ENCODE measurements at places on chromosomes 16 and 17. TPM values are rescaled to one million over a fixed set of nuclear protein-coding genes. Genes with fewer than 3 reads are reported as not detected.

MFSD6L gene
- total RNA-seq = 0.13 TPM

TAT gene
- total RNA-seq = not detected

SHISA9 gene
- 0.57 TPM for total RNA-seq

IKZF3 gene
- total RNA-seq = not detected

EPN3 gene
- under 0.01 TPM for total RNA-seq

CDH16 gene
- total RNA-seq = not detected

CTRB2 gene
- not detected for total RNA-seq

SLC52A1 gene
- total RNA-seq = under 0.01 TPM

RHBDF2 gene
- 50.5 TPM for total RNA-seq

FNDC8 gene
- not detected for total RNA-seq

NFATC3 gene
- 21.0 TPM for total RNA-seq

CACNG5 gene
- not detected for total RNA-seq

PLA2G10 gene
- total RNA-seq = not detected

DYNLRB2 gene
- total RNA-seq = not detected

CDK5R1 gene
- 0.97 TPM for total RNA-seq

ZNF764 gene
- 2.8 TPM for total RNA-seq

CSNK1D gene
- 76.5 TPM for total RNA-seq

TNP2 gene
- total RNA-seq = not detected

PTGES3L gene
- 0.16 TPM for total RNA-seq

HCRT gene
- not detected for total RNA-seq

All from bladder microvascular endothelial cell (primary cell).